Stimulated activated CD4-positive, alpha-beta T cell treated with anti-CD3 and anti-CD28 coated beads, TNF-alpha, amount 100 ng/mL, for 1 hour (primary cell): ENCODE measurements at places on chromosomes 12 and 14.

GRCh38 chr14:77243853-77244252 is 27.2 kb downstream of the NGB start:
- no peak for DNase-seq

DNA sequence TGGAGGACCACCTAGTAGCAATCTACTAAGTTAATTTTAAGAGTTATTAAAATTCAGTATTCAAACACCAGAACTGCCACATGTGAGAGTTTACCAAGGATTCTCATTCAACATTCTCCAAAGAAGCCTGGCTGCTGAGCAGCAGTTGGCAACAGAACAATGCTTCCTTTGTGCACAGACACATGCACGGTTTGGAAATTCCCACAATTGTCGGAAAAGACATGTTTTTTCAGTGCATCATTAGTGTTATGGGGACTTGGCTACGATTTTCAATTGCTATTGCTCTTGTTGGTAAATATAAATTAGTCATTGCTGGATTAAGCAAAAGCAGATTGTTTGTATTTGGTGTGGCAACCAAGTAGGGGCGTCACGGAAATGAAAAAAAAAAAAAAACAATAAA is 22.2 kb downstream of the ST8SIA1 start:
- no peak for DNase-seq

DNA sequence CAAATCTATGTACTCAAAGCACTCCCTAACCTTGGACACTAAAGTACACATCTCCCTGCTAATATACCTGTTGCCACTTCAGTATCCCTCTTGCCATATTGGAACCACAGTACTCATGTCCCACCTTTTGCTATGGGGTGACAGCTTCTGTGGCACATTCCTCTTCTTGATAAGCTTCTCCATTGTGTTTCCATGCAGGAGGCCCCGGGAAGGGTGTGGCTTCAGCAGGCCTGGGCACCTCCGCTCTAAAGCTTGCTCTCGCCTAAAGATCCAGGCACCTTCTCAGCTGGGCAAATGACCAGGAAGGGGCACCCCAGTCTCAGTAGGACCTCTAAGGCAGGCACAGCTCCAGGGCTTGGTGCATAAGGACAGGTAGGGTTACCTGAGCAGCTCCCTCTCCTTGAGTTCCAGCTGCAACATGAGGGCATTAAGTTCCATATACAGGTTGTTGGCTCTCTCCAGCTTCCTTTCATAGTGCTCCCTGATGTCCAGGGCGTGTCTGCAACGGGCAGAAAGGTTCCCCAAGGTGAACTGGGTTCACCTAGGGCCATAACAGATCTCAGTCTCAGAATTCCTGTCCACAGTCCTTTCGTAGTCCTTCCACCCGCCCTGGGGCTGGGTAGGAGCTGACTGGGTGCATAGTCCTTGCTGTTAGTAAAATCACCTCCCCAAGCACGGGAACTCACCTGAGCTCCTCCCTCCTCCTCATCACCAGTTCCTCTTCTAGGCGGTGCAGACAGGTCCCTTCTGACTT is 15.9 kb downstream of the MAP3K12 start:
- DNase-seq = no peak

DNA sequence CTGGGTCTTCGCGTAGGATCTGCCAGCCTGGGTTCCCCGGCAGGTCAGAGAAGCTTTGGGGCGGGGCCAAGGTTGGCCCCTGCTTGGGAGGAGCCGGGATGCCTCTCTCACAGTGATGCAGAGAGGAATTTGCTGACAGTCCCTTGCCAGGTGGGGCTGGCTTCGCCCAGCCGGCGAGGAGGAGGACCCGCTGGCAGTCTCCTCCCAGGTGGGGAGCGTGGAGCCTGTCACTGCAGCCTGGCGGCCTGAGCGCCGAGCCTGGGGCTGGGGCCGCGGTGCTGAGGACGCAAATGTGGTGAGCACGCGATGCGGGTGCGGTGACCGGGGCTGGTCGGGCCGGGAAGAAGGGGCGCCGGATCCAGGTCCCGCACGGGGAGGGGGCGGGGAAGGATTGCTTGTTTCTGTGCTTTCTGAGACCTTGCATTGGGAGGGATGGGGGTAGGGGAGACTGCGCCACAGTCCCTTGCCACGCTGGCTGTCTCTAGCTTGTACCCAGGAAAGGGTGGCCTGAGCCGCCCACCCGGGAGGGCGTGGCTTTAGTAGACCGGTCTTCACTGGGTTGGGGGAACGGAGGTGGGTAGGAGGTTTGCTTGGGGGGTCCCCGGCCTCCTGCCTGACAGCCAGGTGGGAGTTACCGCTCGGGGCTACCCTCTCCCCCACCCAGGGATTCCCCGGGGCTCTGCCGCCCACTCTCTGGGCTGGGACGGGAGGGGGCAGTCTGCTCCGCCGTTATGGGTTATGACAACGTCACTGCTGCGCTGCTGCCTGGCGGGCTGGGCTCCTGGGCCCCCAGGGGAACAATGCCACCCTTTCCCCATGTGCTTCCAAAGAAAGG is at the start of gene TMEM63C:
Gene TMEM63C, plus strand, starts transcription at position 196 of the 835 bp plus-strand sequence. CDS start 37,016 bp downstream, outside the sequence.
- DNase-seq = peak; percentile 42

- DNase-seq = peak; percentile 59
These were observed 107.7 kb downstream of the ARF6 start for GRCh38 chr14:50000380-50001150.

DNA sequence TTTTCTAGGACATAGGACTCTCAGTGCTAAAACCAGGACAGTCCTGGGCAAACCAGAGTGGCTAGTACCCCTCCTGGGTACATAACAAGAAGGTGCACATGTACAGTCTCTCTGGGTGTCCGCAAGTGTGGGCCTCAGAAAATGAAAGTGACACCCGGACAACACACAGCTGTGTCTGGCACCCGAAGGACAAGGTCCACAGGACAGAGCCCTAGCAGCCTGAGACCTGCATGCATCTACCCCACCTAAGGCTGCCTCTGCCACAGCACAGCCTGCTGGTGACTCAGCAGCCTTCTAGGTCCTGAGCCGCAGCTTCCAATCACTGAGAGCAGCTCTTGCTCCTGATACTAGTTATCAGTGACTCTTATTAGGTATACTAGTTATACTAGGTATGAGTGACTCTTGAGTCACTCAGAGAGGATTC is 784.1 kb upstream of the TBX3 start:
- DNase-seq = no peak

DNA sequence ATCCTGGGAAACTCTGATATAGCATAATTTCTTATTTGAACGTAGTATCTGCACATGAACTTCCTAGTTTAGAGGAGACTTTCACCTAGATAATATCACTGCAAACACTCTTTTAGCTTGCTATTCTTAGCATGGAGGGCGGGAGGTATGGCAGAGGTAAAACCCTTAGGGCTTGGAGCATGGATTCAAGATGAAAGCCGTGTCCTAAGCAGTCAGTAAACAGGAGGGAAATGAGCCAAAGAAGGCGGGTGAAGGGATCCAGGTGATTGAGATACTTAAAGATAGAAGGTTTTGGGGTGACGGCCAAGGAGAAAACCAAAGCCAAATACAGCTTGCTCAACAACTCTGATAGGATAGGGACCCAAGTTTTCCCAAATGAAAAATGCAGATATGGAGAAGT is 107.1 kb upstream of the BCAT1 start:
- DNase-seq = no peak

DNA sequence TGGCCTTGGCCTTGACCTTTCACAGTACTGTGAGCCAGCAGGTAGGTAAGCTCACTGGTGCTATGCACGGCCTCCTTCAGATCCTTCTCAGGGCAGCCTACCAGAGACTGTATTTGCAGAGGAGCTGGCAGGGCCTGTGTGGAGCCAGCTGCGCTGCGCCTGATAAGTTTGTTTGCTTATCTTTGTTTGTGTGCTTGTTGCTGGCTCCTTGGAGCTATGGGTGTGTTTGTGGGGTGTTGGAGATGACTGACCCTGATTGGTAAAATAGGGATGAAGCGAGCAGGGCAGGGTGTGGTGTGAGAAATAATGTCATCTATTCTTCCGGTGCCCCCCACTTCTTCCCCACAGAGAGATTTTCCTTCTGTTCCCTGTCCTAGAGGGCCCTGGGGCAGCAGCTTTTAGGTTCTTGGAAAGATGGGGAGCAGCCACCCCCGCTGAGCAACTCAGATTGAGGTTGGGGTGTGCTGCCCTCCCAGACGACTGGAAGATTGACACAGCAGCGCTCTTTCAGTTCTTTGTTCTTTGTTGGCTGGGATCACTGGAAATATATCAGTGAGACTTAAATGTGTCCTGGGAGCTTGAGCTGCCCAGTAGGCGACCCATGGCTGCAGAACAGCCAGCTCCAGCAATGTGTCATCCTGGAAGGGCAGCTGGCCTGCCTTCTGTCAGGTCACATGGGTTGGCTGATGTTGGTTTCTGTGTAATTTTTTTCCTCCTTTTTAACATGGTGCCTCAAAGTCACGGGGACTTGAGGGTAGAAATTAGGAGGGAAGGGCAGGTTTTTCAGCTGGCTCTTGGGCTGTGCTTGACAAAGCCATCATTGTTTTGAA is 19.6 kb downstream of the MLXIP start:
- no peak for DNase-seq

DNA sequence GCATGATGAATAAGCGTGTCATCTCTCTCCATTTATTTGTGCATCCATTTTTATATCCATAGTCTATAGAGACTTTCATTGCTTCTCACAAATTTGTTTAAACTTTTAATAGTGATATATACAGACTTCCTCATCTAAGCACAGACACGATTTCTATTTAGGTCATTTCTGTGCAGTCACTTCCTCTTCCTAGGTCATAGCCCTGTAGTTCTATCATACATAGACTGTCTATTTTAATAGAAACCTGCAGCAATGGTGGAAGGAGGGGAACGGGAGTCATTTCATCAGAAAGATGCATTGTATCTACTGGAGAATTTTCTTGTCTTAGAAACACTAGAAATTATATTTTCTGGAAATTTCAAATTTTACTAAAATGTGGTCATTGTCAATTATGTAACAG is 133.4 kb upstream of the FGD4 start:
- no peak for DNase-seq

DNA sequence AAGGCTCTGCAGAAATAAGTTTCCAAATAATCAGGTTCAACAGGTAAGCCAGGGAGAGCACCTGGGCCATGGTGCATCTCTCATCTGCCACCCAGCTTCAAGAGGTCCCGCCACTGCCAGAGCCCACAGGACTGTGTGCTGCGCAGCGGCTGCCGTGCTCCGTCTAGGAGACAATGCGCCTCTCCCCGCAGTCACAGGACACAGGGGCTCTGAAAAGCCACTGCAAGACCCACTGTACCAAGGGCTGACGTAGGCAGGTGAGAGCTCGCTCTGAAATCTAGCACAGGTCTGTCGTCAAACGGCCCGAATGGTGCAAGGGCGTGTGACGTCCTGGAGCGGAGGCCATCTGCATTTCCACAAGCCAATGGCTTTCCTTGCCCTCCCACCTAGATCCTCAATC is 201.1 kb downstream of the CALM1 start:
- DNase-seq = no peak

DNA sequence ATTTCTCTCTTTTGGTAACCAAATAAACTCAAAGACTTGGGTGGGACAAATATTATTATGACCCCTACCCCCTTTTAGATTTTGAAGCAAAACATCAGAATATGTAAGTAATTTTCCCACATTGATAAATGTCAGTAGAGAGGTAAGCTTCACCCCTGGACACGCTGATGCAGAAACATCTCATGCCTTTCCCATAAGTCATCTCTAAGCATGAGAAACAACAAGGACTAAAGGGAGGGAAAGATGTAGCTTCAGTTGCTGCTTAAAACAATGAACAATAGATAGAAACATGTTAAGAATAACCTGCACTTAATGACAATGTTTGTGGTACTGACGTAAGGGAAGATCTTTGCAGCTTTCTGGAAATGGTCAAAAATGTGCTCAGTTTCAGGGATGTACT is 56.3 kb upstream of the SLC8A3 start:
- no peak for DNase-seq

DNA sequence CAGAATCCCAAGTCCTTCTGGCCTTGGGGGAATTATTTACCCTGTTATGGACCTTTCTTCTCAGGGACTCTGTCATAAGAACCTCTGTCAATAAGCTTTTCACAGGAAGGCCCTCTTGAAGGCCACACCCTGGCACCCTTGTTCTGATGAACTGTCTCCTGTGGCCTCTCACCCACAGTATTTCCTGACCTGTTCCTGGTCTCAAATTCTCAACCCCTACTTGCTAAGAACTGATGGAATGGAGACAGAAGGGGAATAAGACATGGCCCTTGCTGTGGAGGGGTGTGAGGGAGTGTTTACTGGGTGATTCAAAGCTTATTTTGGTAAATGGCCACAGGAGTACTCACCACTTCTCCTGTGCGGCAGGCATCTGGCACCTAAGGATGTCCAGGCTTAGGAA is 1082.9 kb downstream of the BCL11B start:
- no peak for DNase-seq

- DNase-seq = no peak
These were observed 245.6 kb upstream of the SOX5 start for GRCh38 chr12:24195063-24195462.

DNA sequence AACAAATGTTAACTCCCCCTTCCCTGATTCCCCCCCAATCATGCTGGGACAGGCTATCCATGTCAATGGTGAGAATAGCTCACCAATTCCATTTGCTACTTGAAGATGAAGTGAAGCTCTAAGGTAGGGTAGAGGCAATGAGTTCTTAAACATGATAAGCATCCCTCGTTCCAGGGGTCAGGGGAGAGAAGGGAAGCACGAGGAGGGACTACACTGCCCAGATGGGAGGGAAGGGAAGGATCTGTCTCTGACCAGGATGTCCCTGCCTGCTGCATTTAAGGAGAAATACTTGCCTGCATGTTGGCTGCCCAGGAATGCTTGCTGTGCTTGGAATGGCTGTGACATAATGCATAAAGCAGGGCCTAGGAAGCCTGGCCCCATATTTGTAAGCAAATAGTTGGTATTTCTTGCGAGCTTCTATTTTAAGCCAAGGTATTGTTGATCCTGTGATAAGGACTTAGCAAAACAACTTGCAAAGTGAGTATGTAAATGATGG is 155.1 kb downstream of the CEP83 start:
- DNase-seq = no peak

DNA sequence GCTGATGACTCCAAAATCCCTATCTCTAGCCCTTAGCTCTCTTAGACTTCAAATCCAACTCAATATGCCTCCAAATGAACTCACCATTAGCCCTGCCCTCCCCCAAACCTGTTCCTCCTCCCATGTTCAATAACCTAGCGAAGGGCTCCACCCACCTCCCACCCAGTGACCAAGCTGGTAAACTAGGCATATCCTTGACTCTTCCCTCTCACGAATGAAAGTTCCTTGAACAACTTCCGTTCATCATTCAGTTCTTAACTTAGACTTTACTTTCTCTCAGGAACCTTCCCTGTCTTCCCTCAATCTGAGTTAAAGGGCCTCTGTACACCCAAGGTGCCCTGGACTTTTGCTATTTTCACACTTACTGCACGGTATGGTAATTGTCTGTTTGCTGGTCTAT is 1.9 kb upstream of the KLHDC1 start:
- no peak for DNase-seq

DNA sequence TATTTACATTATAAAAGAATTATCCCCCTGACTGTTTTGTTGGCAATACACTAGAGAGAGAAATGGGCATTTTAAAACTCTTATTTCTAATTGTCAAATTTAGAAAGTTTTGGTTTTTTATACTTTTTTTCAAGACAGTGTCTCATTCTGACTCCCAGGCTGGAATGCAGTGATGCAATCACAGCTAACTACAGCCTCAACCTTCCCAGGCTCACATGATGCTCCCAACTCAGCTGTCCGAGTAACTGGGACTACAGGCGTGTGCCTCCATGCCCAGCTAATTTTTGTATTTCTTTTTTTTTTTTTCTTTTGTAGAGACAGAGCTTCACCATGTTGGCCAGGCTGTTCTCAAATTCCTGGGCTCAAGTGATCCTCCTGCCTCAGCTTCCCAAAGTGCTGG is 8.3 kb upstream of the OR11H6 start:
- DNase-seq = no peak
